Hematopoietic multipotent progenitor cell treated with erythropoietin and hydrocortisone succinate and interleukin-3 and kit ligand, for 6 days (in vitro differentiated cells): ENCODE measurements at places on chromosomes 5 and 9.

- DNase-seq = no peak
These were observed 15.4 kb upstream of the ZNF622 start for GRCh38 chr5:16480821-16481538.

DNA sequence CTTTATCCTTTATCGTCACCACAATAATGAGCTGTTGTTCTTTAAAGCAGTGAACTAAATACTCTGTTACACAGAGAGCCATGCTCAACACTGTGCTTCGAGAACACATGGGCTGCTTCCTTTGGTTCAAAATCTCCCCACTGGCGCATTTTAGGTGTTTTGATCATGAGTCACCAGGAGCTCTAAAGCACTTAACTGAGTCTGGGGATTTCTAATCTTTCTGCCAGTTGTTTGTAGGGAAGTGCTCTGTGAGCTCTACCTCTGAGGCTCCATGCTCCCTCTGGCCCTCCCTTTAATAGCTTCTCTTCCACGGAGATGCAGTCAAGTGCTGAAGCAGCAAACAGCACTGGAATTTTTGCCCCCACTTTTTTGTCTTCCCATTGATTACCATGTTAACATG is 17.0 kb downstream of the ERAP2 start:
- no peak for DNase-seq

DNA sequence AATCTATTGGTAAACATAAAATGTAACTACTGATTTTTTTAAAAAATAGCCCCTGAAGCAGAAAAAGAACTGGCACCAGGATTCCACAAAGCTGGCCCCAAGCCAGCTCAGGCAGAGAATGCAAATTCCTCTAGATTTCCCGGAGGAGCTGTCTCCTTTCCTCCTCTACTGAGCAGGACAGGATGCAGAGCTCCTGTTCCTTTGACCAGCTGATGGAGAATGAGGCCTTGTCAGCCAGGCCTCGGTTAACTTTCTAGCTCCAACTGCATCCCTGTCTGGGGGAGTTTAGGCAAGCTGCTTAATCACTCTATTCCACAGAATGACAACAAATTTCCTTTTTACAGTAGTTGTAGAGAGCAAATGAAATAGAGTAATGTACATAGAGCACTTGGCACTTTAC is 155.5 kb downstream of the GNAQ start:
- DNase-seq = no peak

DNA sequence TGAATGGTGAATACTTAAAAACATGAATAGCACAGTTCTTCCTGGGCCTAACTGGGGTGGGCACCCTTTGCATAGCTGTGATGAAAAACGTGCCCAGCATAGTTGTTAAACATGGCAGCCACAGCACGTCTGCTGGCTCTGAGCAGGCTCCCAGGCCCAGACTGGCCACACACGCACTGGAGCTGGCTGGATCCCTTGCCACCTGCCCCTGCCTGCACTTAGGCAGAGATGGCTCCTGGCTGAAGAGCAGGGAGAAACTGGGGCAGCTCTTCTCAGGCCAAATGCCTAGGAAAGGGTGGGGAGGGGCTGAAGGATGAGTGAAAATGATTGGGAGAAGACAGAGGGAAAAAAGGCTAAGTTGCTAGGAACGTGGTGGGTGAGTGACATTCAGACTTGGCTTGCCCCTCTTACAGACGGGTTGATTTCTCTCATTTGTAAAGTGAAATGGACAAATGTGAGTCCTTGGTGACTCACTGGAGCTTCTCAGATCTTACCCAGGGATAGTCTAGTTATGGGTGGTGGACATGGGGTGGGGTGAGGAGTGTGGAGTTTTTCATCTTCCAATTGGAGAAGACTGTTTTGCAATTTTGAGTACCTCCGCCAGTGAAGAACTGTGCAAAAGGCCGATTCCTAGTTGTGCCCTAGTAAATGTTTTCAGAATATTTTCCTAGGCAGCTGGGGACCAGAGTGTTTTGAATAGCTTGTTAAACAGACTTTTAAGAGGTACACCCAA is 42.4 kb downstream of the TRIO start:
- no peak for DNase-seq

DNA sequence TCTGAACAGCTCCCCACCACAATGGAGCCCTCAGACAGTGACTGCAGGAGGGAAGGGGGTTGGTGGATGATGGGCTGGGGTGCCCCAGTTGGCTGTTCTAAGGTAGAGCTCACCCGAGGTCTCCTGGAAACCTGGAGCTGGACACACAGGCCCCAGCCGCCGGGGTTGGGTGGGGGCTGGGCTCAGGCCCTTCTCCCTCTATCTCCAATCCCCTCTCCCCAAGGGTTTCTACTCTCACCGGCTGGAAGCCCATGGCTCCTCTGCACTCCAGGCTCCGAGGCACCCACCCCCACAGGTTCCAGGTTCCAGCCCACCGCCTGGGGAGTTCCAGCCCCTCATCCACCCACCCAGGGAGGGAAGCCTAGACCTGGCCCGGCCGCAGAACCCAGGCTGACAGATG is 766 bp downstream of the NR5A1 start:
- no peak for DNase-seq

DNA sequence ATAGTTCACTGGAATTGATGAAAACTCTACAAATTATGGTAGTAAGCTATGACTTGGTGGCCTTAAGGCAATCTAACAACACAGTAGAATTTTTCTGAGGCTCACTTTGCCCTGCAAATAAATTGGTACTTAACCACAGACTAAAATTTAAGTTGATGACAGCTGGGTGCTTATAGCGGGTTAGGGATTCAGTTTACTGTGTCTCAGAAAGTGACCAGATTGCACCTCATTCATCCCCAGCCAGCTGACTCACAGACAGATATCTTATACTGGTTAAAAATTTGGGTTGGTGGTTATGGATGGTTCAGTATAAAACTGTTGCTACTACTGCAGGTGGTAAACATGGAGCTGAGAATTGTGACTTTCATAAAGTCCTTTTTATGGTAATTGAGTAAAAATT is 2.8 kb downstream of the CKS2 start:
- peak; percentile 28 for DNase-seq

DNA sequence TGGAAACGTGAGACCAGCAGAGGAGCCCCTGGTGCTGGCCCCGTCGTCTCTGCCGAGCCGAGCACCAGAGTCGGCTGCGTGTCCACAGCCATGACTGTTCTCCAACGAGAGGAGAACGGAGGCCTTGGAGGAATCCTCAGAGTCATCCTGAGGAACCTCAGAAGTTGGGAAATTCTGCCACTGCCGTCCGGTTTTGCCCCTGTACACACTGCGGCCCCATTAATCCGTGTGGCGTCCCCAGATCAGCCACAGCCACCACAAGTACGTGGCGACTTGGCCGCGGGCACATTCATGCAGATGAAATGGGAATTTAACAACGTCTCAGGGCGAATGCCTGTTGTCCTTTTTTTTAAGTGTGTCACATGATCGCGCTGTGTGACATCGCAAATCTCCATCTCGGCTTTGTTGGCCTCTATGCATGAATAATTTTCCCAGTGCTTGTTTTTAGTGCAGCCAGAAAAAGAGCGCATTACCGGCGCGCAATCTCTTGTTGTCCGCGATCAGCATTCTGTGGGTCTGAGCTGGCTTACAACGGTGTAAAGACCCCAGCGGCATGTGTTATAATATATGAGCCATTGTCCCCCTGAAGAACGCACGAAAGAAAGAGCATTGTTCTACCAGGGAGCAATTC is 323.0 kb upstream of the IRX4 start:
- DNase-seq = no peak

DNA sequence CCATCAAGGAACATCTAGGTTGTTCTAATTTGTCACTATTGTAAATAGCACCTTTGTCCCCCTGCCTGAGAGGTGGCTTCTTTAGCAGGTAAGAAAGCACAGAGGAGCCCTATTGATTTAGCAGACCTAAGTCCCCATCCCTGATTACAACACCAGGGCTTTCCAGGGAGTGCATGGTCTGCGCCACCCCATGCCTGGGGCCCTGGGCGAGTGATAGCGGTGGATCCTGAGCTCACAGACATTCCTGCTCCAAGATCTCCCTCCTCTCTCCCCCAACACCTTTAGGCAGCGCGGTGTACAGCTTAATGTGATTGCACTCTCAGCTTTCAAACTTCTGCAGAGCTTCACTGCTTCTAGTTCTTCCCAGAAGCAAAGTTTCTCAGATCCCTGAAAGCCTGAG is 67.4 kb upstream of the WWC1 start:
- no peak for DNase-seq

GRCh38 chr9:95215336-95215898 is 102.1 kb downstream of the FANCC start:
- no peak for DNase-seq

DNA sequence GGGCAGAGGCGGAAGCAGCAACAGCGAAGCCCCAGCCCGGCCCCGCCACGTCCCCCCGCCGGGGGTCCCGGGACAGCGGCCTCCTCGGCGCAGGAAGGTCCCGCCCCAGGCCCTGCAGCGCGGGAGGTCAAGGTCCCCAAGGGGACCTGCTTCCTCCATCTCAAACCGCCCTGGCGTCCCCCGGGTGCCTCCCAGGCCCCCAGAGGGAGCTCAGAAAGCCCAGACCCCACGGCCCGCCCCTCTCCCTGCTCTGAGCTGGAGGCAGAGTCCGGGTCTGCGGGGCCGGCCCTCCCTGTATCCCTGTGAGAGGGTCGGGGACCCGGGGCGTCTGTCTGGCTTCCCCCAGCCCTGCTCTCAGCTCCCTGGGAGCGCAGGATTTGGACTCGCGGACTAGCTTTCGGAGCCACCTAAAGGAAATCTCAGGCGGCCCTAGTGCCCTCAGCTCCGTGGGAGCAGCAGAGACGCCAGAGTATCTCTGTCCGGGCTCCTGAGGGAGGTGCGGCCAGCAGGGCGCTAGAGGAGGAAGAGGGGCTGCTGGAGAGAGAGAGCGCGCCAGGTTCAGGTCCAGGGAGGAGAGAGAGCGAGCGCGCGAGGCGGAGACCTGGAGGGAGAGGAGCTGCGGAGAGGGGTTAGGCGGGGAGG is 30.7 kb downstream of the EXOC3 start:
- DNase-seq = peak; percentile 52

GRCh38 chr5:53381-54174 is 38.4 kb upstream of the PLEKHG4B start:
- DNase-seq = peak; percentile 12

DNA sequence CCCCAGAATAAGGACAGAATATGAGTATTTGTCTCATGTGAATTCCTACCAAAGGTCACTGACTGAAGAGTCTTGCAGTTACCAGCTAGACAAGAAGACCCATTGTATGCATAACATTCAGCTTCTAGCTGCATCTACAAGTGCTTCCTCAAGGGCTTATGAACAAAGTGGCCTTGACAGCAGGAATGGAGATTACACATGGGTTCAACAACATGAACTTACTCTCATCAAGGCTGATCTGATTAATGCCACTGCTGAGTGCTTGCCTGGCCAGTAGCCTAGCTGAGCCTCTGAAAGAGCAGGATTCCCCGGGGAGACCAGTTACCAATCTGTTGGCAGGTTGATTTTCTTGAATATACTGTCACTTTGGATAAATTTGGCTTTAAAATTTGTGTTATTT is 76.7 kb upstream of the CHD1 start:
- no peak for DNase-seq

DNA sequence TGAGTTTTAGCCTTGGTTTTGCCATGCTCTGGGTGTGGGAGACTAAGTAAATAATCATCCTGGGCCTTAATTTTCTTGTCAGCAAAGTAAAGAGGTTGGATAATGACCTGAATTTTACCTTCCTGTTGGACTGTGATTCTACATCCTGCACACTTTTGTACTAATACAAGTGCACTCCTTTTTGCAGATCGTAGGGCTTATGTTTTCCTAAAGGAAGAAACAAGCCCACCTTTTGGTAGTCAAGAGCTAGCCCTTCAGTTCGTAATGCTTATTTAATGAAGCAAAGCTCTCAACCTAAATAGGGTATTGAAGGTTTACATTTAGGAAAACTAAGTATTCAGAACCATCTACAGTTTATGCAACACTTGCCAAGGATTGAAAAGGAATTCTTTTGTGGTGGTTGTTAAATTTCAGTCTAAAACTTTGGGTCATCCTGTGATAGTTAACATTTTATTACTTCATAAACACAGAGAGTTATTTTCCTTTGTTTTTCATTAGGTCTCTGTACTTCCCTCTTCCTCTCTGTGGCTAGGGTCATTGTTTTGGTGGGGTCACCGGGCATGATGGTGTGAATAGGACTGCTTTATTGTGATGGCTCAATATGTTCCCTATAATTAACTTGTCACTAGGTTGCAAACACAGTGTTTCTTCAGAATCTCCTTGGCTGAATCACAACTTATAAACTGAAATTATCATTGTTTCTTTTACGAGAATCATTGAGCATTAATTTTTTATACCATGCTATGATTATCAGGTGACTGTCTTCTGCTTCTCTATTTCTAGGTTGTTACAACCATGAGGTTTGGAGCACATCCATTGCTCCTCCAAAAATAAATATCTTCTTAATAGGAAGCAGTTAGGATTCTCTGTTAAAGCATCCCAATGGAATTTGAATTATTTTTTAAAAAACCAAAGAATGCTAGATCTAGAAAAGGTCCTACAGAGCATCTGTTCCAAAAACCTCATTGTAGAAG is 28.5 kb downstream of the SPINK5 start:
- DNase-seq = no peak
